ENCODE measurements at places on chromosomes 3 and 15. TPM values are rescaled to one million over a fixed set of nuclear protein-coding genes. Genes with fewer than 3 reads are reported as not detected.
A peak's percentile ranks its signal among the peaks of the same experiment; 100 is the strongest.

IGDCC3 gene
- 0.10 TPM for total RNA-seq

C3orf22 gene
- not detected for total RNA-seq

C2CD4A gene
- 0.26 TPM for total RNA-seq

GNL3 gene
- total RNA-seq, result 188 TPM

CMTM7 gene
- total RNA-seq, result 8.5 TPM

DNA sequence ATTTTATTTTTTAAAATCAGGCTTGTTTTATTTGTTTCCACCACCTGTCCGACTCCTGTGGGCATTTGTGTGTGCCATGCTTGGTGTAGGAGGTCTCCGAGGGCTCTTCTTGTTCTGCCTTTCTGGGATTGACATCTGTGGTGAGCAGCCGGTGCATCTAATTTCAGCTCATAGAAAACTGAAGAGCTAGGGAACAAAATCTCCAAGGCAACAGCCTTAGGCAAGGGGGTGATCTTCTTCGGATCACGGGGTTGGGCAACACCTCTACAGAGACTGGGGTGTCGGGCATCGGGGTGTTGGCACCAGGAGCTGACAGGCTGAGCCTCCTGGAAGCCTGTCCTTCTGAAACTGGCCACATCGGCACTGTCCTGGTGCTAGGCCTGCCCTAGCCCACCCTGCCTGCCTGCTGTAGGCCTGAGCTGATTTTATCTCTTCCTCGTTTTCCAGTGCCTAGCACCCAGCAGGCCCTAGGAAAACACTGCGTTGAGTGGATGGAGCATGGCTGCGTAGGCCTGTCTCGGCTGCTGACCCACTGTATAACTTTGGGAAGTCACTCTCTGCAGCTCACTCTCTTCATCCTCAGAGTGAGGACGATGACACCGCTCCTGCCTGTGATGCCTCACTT, 10.3 kb downstream of the CHCHD6 start:
- DNase-seq, result no peak

DNA sequence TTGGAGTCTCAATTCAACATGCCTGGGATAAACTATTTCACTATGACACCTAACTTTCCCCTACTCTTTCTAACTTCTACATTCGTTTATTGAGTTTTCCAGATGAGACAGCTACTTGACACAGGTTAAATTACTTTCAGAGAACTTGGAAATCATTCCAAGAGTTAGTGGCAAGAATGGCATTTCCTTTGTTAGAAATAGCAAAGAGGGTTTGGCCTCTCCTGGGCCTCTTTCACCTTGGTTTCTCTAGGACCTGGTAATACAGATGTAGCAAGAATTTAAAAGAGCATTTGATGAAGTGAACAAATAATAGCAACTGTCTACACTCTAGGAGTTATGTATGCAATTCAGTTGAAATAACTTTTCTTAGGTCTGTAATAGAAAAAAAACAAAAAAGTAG, 748.9 kb downstream of the MECOM start:
- DNase-seq, result peak; percentile 35

DNA sequence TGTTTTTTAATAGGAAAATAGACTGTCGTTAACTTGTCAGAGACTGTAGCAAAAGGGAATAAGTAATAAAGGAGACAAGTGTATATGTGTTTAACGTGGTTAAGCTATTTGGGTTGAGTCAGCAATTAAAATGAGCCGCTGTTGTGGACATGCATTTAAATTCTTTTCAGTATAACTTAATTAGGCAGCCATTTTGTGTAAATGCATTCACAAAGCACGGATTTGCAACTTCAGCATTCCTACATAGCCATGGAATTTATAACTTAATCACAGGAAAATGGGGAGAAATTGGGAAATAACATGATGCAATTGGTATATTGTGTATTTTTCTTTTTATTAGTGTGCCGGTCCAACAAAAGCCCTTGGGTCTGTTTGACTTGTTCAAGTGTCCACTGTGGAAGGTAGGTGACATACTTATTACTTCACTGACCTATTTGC, 27.9 kb downstream of the USP3 start:
- DNase-seq, result no peak

GRCh38 chr3:46082849-46083248, 55.6 kb upstream of the XCR1 start:
- no peak for DNase-seq

DNA sequence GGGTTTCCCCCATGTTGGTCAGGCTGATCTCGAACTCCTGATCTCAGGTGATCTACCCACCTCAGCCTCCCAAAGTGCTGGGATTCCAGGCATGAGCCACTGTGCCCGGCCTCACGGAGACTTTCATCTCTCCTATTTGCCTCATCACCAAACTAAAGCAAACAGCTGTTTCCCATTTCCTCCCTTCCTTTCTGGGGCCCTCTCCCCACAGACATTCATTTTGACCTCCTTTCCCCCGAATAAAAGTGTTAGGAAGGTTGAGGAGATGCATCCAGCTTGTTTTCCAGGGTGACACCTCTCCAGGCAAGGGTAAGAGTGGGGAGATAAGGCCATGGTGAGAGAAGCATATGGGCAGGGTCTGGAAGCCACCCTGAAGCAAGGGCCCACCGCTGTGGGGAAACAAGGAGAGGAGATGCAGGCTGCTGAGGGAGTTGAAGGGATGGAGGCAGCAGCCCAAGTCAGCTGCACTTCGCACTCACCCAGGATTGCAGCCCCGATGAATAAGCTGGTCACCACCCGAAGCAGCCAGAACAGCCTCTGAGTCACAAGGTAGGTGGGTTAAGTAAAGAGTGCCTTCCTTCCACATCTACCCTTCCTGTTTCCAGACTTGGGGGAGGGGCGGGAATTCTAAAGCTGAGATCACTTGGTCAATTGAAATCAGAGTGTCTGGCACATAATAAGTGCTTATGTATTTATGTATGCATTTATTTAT, 7.7 kb downstream of the DUOXA2 start:
- DNase-seq, result peak; percentile 82

GRCh38 chr15:38304481-38304880, 51.8 kb downstream of the SPRED1 start:
- no peak for DNase-seq

GRCh38 chr3:173977747-173978146, 580.2 kb downstream of the NLGN1 start:
- DNase-seq, result peak; percentile 79

DNA sequence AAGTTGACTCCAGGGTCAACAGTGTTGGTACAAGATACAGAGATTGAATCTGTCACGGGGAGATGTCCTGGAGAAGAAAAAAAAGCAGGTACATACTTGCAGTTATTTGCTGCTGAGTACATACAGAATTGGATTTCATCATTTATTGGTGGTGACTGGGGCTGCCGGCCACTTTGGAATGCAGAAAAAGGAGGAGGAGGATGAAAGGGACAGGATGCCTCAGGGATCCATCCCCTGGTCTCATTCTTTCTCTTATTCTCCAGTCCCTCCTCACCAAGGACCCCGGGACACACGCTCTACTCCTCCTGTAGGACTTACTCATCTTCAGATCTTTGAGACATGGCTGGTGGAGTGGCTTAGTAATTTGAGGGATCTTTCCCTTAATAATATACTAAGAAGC, 30.0 kb upstream of the MEIS2 start:
- DNase-seq, result no peak

- no peak for DNase-seq
These were observed 1696.1 kb downstream of the SI start for GRCh38 chr3:163382183-163382582.

- no peak for DNase-seq
These were observed 2.2 kb downstream of the SOX2 start for GRCh38 chr3:181713676-181714612.

DNA sequence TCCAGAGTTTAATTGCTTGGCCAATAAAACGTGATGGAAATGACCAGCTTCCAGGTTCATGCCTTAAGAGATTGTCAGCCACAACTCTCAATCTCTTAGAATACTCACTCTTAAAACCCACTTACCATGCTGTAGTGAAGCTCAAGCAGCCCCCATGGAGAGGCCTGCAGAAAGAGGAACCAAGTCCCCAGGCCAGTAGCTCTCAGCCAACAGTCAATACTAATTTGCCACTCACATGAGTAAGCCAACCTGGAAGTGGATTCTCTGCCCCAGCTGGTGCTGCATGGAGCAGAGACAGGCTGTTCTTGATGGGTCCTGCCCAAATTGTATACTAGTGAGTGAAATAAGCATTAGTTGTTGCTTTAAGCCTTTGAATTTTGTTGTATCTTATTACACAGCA, 155.9 kb downstream of the OXSM start:
- no peak for DNase-seq

DNA sequence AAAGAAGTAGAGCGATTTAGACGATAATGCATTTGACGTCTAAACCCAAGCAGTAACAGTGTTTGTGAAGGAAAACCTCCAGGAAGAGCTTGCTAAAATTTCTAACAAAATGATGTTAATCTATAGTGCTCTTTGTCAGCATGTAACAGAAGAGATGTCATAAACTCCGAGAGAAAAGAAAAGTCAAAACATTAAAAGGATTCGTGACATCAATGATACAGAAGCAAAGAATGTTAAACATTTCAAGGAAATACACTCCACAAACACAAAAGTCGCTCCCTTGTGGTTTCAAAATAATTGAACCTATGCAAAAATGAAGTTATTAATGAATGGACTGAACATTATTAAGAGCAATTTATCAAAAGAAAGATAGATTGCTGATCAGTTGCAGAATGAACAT, 27.9 kb downstream of the AADAC start:
- DNase-seq, result no peak
